ENCODE measurements at places on chromosomes 5 and 9. TPM values are rescaled to one million over a fixed set of nuclear protein-coding genes. Genes with fewer than 3 reads are reported as not detected.
A peak's percentile ranks its signal among the peaks of the same experiment; 100 is the strongest.

- H3K27ac ChIP-seq, result no peak overlapping the region
- no peak for DNase-seq
- no peaks in the 10 kb centered on the region for H3K4me1 ChIP-seq
- no peaks in the 10 kb centered on the region for H3K36me3 ChIP-seq
Observed at GRCh38 chr9:125986966-125987365, 239.8 kb downstream of the PBX3 start.

Gene MARCOL
- not detected for total RNA-seq

Gene PAEP
- total RNA-seq, result not detected

Gene MRPS30
- 69.8 TPM for total RNA-seq

Gene LCN15
- total RNA-seq, result 0.63 TPM

- no peaks in the 10 kb centered on the region for H3K27me3 ChIP-seq
- H3K4me3 ChIP-seq, result no peak overlapping the region
- H3K4me1 ChIP-seq, result no peaks in the 10 kb centered on the region
- DNase-seq, result no peak
- H3K36me3 ChIP-seq, result no peaks in the 10 kb centered on the region
Observed at GRCh38 chr9:13554626-13555025, 275.1 kb upstream of the MPDZ start.

GRCh38 chr9:109504689-109505088, 6.6 kb upstream of the PTPN3 start:
- DNase-seq, result no peak
- no peaks in the 10 kb centered on the region for H3K36me3 ChIP-seq
- no peak overlapping the region for H3K27ac ChIP-seq
- H3K4me1 ChIP-seq, result no peaks in the 10 kb centered on the region

- H3K27ac ChIP-seq, result no peak overlapping the region
- no peak for DNase-seq
- no peaks in the 10 kb centered on the region for H3K27me3 ChIP-seq
- H3K36me3 ChIP-seq, result no peaks in the 10 kb centered on the region
- H3K4me1 ChIP-seq, result no peaks in the 10 kb centered on the region
Observed at GRCh38 chr9:125744616-125745015, 2.6 kb upstream of the PBX3 start.

Gene DMRTA1
- total RNA-seq, result 0.43 TPM

- H3K4me1 ChIP-seq, result no peaks in the 10 kb centered on the region
- H3K36me3 ChIP-seq, result no peaks in the 10 kb centered on the region
- no peak for DNase-seq
- no peak overlapping the region for H3K27ac ChIP-seq
- no peak overlapping the region for H3K4me3 ChIP-seq
Observed at GRCh38 chr5:24732184-24732583, 87.4 kb upstream of the CDH10 start.

Gene FANCC
- total RNA-seq, result 6.2 TPM

DNA sequence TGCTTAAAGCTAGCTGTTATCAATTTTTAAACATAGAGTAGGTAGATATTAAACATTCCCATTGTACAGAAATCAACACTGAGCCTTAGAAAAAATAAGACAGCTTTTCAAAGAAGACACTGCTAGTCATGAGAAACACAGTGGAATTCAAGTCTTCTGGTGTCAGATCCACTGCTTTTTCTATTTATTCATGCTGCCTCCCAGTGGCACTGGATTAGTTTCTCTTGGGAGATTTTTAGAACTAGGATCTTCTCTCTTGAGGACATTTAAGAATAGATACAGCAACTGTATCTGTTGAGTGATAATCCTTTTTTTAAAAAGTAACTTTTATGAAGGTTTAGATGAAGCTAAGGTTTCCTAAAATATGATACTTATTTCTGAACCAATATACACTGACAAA, 1635.4 kb upstream of the C9orf72 start:
- no peak overlapping the region for H3K4me3 ChIP-seq
- peaks cover 21% of the 10 kb centered on the region for H3K4me1 ChIP-seq
- H3K27me3 ChIP-seq, result peaks cover 5% of the 10 kb centered on the region
- no peaks in the 10 kb centered on the region for H3K36me3 ChIP-seq
- H3K27ac ChIP-seq, result no peak overlapping the region

Gene PAM
- total RNA-seq, result 2,512 TPM

- H3K36me3 ChIP-seq, result peaks cover 18% of the 10 kb centered on the region
- no peak for DNase-seq
- H3K4me3 ChIP-seq, result peak overlapping the region; percentile 52
- no peaks in the 10 kb centered on the region for H3K27me3 ChIP-seq
- peaks cover 68% of the 10 kb centered on the region for H3K4me1 ChIP-seq
- peak overlapping the region; percentile 93 for H3K27ac ChIP-seq
Observed at GRCh38 chr9:34653151-34654072, 1.4 kb downstream of the IL11RA start.

GRCh38 chr5:90939211-90939610, 380.6 kb downstream of the ADGRV1 start:
- no peak overlapping the region for H3K4me3 ChIP-seq
- no peaks in the 10 kb centered on the region for H3K36me3 ChIP-seq
- DNase-seq, result no peak
- no peaks in the 10 kb centered on the region for H3K4me1 ChIP-seq
- no peak overlapping the region for H3K27ac ChIP-seq

Gene SHC3
- 1.7 TPM for total RNA-seq

- no peaks in the 10 kb centered on the region for H3K27me3 ChIP-seq
- no peak overlapping the region for H3K27ac ChIP-seq
Observed at GRCh38 chr9:20356403-20357036, 265.8 kb downstream of the MLLT3 start.

Gene ANKRD34B
- not detected for total RNA-seq

- no peaks in the 10 kb centered on the region for H3K27me3 ChIP-seq
- no peak overlapping the region for H3K4me3 ChIP-seq
- H3K36me3 ChIP-seq, result no peaks in the 10 kb centered on the region
- H3K4me1 ChIP-seq, result no peaks in the 10 kb centered on the region
- no peak for DNase-seq
Observed at GRCh38 chr9:38441347-38442085, 17.3 kb upstream of the IGFBPL1 start.

- no peak for DNase-seq
- no peak overlapping the region for H3K27ac ChIP-seq
- no peaks in the 10 kb centered on the region for H3K4me1 ChIP-seq
- H3K27me3 ChIP-seq, result no peaks in the 10 kb centered on the region
- no peaks in the 10 kb centered on the region for H3K36me3 ChIP-seq
Observed at GRCh38 chr5:11072568-11072967, 311.5 kb upstream of the DAP start.

DNA sequence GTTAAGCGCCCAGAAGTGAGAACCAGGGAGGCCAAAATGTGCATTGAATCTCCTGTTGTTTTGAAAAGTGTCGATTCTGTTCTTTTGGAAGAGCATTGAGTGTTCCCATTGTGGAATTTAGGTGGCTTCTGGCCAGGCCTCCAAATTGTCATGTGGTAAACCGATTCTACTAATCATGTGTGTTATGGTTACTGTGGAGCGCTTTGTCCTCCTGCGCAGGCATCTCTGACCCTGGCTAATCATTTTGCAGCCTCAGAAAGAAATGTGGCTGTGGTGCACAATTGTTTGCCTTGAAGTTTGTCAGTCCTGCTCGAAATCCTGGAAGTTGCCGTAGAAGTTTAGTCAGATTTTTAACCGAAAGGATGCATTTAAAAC, 121.3 kb downstream of the RASGRF2 start:
- no peaks in the 10 kb centered on the region for H3K27me3 ChIP-seq
- no peak for DNase-seq
- H3K4me1 ChIP-seq, result no peaks in the 10 kb centered on the region
- no peak overlapping the region for H3K27ac ChIP-seq
- no peak overlapping the region for H3K4me3 ChIP-seq
- H3K36me3 ChIP-seq, result no peaks in the 10 kb centered on the region

DNA sequence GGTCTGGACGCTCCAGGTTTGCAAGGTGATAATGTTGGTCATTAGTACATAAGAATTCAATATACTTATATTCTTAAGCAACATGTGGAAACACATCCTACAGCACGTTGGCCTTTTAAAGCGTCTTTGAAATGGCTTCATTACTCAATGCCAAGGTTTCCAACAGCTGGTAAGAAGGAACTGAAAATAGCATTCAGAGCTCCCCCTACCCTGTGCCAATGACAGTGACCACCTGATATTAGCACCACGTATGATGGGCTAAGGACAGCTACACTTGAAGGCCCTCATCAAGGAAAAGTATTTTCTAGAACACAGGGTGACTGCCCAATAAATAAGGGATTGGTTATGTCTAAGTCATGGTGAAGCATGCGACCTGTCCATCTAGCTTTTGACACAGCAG, 9.9 kb downstream of the ZNF622 start:
- no peaks in the 10 kb centered on the region for H3K27me3 ChIP-seq
- H3K4me3 ChIP-seq, result no peak overlapping the region
- H3K36me3 ChIP-seq, result peaks cover 60% of the 10 kb centered on the region
- DNase-seq, result no peak
- H3K27ac ChIP-seq, result peak overlapping the region; percentile 62

Gene CHSY3
- 2.5 TPM for total RNA-seq

Gene KYAT1
- 10.1 TPM for total RNA-seq

- DNase-seq, result peak; percentile 80
- peak overlapping the region; percentile 28 for H3K4me3 ChIP-seq
- peak overlapping the region; percentile 83 for H3K27ac ChIP-seq
Observed at GRCh38 chr9:129320575-129321285, 142.7 kb upstream of the IER5L start.

DNA sequence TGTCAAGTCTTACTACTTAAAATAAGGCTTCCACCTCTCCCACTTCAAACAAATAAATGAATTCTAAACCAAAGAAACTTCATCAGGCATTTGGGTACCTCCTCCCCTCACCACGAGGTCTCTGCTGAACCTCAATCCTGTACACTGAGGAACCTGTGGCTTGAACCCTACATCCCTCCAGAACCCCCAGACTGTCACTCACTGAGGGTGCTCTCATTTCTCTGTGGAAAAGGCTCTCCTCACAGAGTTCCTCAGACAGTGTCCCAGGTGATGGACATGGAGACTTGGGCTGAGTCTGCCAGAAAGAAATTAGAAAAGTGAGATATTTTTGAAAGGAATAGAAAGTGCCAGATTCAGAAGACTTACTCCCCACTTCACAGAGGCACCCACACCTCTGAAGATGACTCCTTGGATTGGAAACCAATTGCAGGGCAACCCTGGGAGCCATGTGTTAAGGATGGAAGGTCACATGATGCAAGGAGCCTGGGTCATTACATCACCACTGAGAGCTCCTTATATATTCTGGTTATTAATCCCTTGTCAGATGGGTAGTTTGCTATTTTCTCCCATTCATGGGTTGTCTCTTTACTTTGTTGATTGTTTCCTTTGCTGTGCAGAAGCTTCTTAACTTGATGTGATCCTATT, 19.8 kb downstream of the MLANA start:
- no peaks in the 10 kb centered on the region for H3K36me3 ChIP-seq
- H3K4me1 ChIP-seq, result no peaks in the 10 kb centered on the region
- no peak for DNase-seq

DNA sequence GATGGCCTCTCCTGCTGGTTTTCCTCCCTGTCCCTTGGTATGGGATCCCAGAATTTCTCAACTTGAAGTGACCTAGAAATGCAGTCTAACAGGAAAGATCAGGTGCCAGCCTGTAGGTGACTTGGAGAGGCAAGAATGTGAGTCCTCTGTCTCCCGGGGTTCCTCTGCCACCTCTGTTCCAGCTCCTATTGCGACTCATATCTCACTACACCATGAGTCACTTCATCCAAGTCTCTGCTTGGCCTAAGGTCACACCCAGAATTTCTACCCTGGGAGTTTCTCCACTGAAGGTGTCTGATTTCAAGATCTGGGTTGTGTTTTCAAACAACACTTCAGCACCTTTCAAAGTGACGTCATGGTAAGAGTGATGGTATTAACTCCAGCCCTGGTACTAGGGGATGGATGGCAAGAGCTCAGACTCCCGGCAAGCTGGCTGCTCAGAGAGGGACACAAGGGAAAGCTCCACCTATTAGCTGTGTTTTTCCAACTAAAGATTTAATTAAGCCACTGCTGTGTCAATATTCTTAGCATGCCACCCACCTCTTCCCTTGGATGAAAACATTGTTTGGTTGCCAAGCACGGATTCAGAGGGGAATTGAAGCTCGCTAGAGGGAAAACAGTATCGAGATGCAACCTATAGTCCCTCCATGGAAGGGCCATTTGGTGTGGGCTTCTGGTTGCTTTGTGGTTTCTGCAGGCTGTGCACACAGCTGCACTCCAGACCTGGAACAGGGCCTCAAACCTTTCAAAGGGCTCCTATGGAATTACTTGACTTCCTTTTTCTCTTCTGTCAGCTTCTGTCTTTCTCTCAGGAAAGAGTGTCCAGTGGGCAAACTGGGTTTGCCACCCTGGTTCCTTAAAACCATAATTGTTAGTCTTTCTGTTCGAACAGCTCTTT, 205.7 kb downstream of the GAS1 start:
- no peak overlapping the region for H3K27ac ChIP-seq
- peak; percentile 75 for DNase-seq
- no peaks in the 10 kb centered on the region for H3K36me3 ChIP-seq
- H3K27me3 ChIP-seq, result no peaks in the 10 kb centered on the region
- H3K4me1 ChIP-seq, result no peaks in the 10 kb centered on the region

GRCh38 chr5:127699416-127699815, 3.8 kb upstream of the CCDC192 start:
- no peaks in the 10 kb centered on the region for H3K4me1 ChIP-seq
- H3K4me3 ChIP-seq, result no peak overlapping the region
- H3K27ac ChIP-seq, result no peak overlapping the region
- no peaks in the 10 kb centered on the region for H3K27me3 ChIP-seq

Gene PCDHA3
- 0.43 TPM for total RNA-seq

GRCh38 chr9:129725795-129726251, 27.0 kb downstream of the PTGES start:
- H3K27me3 ChIP-seq, result no peaks in the 10 kb centered on the region
- H3K36me3 ChIP-seq, result no peaks in the 10 kb centered on the region
- H3K4me3 ChIP-seq, result no peak overlapping the region
- no peak for DNase-seq
- peak overlapping the region; percentile 5 for H3K27ac ChIP-seq

GRCh38 chr5:170117736-170118135, 12.0 kb downstream of the FOXI1 start:
- no peaks in the 10 kb centered on the region for H3K4me1 ChIP-seq
- peak; percentile 16 for DNase-seq
- H3K36me3 ChIP-seq, result no peaks in the 10 kb centered on the region
- no peak overlapping the region for H3K27ac ChIP-seq
- H3K27me3 ChIP-seq, result no peaks in the 10 kb centered on the region

GRCh38 chr9:82581935-82582334, 481.0 kb downstream of the RASEF start:
- H3K4me1 ChIP-seq, result no peaks in the 10 kb centered on the region
- H3K36me3 ChIP-seq, result no peaks in the 10 kb centered on the region
- H3K27me3 ChIP-seq, result no peaks in the 10 kb centered on the region
- no peak overlapping the region for H3K27ac ChIP-seq
- no peak for DNase-seq
